GM12891 (cell line): ENCODE measurements at places on chromosomes 16 and 17.

DNA sequence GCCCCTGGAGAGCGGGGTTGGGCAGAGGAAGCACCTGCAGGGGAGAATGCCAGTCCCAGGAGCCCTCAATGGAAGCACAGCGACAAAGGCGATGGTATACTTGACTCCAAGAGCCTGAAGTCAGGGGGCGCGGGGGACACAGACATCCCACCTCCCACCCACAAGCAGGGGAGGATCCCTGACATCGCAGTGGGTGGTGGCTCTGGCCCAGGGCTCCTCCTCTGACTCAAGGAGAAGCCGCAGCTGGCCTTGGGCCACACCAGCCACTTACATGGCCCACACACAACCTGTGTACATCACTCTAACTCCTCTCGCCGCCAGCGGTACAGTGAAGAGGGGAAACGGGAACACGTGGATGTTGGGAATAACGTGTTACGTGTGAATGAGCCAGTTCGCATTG is 44.3 kb downstream of the FZD2 start:
- DNase-seq: no peak

- DNase-seq: no peak
Measured at GRCh38 chr16:89863741-89864526, 9.5 kb upstream of the TCF25 start.

- no peak for DNase-seq
Measured at GRCh38 chr17:7538891-7539545, 9.8 kb upstream of the TNFSF12 start.

DNA sequence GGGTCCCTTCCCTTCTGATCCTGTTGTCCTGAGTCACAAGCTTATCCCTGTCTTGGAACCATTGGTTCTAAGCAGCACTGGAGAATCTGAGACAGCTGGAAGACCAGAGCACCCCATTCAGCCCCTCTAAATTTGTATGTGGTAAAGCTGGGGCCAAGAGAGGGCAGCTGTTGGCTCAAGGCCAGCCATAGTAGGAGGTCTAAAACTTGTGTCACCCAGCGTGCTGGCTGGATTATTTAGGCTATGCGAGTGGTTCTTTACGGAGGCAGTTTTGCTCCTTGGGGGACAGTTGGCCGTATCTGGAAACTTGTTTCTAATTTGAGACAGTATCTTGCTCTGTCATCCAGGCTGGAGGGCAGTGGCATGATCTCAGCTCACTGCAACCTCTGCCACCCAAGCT is 69.6 kb upstream of the GSE1 start:
- no peak for DNase-seq

GRCh38 chr16:3388325-3388724 is 12.5 kb downstream of the ZSCAN32 start:
- no peak for DNase-seq

DNA sequence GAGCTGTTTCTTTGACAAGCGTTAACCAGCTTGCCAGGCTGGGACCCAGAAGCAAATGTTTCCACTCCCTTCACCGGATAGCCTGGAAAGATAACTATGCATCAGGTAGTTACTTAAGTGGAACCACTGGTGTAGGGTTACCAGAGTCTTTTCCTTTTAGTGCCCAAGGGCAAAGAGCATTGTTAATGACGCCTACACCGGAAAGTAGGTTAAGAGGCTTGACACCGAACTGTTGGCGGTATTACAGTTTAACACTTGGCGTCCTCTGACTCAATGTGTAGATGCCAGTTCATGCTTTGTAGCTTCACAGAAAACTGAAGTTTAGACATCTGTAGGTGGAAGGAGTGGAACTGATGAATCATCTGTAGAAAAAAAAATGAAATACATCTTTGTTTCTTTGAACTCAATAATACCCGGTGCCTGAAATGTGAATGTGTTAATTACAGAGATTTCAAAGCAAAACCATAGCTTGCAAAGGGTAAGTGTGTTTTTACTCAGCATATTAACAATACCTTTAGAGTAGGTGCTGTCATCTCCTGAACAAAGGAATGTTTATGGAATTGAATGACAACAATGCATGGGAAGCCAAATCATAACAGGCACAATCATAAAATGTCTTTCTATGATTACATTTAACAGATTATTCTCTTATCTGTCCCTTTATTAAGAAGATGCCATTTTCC is 426.7 kb upstream of the SALL1 start:
- DNase-seq: no peak

GRCh38 chr17:32443827-32444300 is 446 bp upstream of the PSMD11 start:
- no peak for DNase-seq

DNA sequence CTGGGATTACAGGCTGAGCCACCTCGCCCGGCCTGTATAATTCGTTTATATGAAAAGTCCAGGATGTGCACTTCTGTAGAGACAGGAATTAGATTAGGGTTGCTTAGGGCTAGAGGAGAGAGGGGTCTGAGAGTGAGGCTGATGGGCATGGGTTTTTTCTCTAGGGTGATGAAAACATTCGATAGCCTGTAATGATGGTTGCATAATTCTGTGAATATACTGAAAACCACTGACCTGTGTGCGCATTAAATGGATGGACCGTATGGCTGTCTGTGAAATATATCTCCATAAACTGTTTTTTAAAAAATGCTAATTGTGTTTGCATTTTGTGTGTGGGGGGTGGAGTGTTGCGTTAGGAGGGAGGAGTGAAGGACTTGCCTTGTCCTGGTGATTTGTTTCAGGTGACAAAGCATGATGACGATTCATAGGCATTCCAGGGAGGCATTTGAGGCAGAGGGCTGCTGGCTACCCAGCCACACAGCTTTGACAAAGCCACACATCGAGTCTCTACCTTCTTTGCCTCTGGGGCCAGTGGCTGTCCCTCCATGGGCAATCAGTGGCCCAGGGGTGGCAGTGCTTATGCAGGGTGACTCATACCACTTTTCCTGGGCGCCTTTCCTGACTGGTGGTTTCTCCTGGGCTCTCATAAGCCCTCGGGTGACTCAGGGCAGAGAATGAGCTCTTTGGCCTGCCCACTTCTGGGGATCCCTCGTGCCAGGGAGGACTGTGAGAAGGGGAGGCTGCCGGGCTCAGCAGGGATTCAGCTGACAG is 148.5 kb upstream of the WSCD1 start:
- no peak for DNase-seq

- DNase-seq: no peak
Measured at GRCh38 chr17:77322514-77323412, 182.0 kb downstream of the SEC14L1 start.

DNA sequence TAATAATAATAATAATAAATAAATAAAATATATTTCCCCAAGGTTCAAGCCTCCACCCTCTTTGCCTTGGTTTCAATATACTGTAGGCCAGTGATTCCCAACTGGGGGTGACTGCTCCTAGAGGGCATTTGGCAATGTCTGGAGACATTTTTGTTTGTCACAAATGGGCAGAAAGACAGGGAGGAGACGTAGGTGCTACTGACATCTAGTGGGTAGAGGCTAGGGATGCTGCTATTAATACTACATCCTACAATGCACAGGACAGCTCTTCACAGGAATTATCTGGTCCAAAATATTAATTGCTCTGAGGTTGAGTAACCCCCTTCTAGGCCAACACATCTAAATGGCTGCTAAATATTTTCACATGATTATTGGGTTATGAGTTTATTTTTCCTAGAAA is 12.8 kb upstream of the PRR14 start:
- no peak for DNase-seq

- DNase-seq: no peak
Measured at GRCh38 chr17:6249732-6250131, 179.6 kb downstream of the WSCD1 start.
